ENCODE measurements at places on chromosomes 5 and 9.

- no peak for DNase-seq
Measured at GRCh38 chr5:122371511-122372151, 59.6 kb downstream of the SNCAIP start.

DNA sequence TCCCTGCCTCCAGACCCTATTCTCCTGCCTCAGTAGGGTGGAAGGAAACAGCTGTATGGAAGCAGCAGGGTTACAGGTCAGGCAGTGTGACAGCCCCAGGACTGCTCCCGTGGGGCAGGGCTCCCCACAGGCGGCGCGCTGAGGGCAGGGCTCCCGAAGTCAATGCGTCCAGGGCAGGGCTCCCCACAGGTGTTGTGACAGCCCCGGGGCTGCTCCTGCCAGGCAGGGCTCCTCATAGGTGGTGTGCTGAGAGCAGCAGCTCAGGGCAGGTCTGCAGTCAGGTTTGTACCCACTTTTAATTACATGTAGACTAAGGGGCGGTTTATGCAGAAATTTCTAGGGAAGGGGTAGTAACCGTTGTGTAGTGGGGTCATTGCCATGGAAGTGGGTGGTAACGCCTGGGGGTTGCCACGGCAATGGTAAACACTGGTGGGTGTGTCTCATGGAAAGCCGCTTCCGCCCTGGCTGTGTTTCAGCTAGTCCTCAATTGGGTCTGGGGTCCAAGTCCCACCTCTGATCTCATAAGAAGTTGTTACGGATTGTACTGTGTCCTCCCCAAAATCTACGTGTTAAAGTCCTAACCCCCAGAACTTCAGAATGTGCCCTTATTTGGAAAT is 16.7 kb upstream of the TERT start:
- no peak for DNase-seq

DNA sequence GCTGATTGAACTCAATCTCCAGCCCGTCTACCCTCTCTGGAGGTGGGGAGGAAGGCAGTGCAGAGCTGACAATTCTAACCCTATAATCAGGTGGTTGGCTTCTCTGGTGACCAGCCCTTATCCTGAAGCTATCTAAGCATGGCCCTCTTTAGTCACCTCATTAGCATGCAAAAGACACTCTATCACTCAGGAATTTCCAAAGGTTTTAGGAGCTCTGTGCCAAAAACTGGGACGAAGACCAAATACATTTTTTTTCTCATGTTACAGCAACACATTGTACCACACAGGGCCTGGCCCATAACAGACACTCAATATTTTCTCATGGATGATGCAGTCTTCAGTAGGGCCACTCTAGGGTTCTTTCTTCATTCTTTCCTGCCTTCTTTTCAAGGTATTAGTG is 118.8 kb upstream of the VLDLR start:
- no peak for DNase-seq

GRCh38 chr5:152811988-152812387 is 406.9 kb upstream of the NMUR2 start:
- DNase-seq: no peak

DNA sequence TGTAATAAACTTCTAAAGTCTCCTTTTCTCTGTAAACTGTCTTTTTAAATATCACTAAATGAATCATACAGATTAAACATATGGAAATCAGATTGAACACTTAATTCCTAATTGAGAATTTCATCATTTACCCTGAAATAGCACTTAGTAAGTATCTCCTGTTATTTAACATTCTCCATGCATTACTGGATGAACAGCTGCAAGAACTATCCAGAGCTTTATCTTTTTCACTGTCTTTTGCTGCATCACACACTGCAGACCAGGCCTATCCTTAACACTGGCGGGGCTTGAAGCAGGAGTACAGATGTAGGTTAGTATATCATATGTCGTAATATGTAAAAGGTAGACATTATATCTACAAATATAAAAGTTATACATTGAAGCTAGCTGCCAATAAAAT is 108.7 kb upstream of the EFNA5 start:
- DNase-seq: no peak

- peak; percentile 42 for DNase-seq
Measured at GRCh38 chr5:50325237-50325832, 115.8 kb downstream of the EMB start.

GRCh38 chr5:53965459-53965858 is 344.9 kb downstream of the ARL15 start:
- no peak for DNase-seq

DNA sequence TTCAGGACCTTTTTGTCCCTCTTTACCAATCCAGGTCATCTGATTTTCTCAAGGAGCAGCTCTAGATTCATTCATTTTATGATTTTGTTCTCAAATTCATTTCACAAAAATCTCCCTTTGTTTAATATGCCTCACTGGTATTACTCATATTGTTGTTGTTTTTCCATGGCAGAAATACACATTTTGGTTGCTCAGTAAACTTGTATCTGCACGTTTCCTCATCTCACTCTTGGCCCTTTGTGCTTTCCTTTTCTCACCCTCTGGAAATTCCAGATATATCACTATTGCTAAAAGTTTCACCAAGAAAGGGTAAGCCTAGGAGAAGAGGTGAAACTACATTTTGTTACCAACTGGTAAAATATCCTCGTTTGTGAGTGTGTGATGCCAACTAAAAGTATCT is 14.8 kb downstream of the ASPN start:
- DNase-seq: no peak

DNA sequence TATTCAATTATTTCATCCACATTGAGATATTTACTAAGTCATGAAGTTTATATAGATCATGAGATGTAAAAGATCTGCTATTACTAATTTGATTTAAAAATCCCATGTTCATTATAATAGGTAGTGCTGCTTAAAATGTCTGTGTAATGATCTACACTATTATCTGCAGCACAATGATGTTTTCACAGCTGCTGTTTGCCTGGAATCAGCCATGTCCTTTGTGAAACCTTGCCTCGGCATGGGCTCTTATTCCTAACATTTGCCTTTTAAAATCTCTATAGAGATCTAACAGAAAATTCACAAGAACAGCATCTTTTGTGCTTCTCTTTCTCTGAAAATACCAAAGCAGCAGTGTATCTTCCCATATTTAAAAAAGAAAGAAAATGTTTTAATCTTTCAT is 444.6 kb downstream of the PTPRD start:
- no peak for DNase-seq

DNA sequence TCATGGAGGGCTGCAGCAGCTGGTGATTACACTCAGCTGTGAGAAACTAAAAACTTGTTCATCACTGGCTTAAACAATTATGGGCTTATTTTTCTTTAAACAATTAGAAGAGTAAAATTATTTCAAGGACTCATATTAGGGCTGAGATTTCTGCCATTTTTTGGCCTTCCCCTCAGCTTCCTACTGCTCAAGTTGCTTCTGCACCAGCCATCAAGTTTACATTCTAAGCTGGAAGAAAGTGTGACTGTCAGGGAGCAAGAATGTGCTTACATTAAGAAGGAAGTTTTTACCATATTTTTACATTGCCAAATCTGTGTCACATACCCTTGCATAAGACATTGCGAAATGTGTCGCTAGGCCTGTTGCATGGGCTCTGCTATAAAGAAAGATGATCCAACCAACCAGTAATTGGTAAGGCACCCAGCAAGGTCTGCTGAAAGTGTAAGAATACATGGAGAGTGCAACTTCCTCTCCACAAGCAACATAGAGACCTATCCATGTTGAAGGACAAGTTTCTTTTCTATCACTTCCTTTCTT is 260.3 kb upstream of the CDH10 start:
- peak; percentile 51 for DNase-seq

- no peak for DNase-seq
Measured at GRCh38 chr5:58358501-58359178, 101.2 kb downstream of the PLK2 start.

DNA sequence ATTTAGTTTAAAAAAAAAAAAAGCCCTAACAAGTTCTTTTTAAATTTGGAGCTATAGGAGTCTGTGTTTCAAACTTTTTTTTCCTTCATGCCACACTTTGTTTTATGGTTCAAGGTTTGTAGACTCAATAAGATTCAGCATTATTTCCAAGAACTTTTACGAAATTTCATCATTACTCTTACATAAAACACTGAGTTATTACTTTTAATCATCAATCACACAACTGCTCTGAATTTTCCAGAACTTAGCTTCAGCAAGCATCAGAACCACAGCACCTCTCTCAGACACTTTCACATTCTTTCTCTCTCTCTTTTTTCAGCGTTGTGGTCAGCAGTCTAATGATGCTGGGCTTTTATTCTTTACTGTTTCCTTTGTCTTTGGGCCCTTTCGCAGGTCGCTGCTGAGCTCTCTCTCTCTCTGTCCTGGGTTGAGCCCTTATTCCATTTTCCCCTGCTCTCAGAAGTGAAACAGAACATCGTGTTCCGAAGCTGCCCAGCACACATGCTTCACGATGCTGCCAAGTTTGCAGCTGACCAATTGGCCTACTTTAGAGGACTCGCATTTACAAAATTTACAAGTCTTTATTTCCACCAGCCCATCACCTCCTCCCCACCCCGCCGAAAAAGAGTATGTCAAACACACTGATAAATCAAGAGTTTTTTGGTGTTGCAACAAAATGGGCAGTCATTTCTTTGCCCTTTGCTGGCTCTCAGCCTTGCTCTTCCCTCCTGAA is 44.6 kb upstream of the PIK3R1 start:
- no peak for DNase-seq

GRCh38 chr9:136558373-136558772 is 12.5 kb upstream of the NOTCH1 start:
- DNase-seq: peak; percentile 71

- no peak for DNase-seq
Measured at GRCh38 chr9:100170556-100170955, 71.5 kb downstream of the INVS start.

DNA sequence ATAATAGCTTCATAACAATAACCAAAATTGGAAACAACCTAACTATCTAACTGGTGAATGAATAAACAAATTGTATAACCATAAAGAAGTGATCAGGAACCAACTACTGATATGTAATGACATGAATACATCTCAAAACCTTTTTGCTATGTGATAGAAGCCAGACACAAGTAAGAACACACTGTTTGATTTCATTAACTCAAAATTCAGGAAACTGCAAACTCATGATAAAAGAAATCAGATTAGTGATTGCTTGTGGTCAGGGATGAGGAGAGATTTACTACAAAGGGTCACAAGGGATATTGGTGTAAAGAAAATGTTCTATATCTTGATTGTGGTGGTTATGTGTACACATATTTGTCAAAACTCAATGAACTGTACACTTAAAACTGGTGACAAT is 22.6 kb upstream of the BRINP1 start:
- no peak for DNase-seq

GRCh38 chr9:7185612-7186011 is 427.8 kb downstream of the KDM4C start:
- DNase-seq: no peak

Measured in suppressor macrophage treated with lipopolysaccharide for 4 hours (primary cell).